ENCODE measurements at places on chromosomes 12 and 14.

DNA sequence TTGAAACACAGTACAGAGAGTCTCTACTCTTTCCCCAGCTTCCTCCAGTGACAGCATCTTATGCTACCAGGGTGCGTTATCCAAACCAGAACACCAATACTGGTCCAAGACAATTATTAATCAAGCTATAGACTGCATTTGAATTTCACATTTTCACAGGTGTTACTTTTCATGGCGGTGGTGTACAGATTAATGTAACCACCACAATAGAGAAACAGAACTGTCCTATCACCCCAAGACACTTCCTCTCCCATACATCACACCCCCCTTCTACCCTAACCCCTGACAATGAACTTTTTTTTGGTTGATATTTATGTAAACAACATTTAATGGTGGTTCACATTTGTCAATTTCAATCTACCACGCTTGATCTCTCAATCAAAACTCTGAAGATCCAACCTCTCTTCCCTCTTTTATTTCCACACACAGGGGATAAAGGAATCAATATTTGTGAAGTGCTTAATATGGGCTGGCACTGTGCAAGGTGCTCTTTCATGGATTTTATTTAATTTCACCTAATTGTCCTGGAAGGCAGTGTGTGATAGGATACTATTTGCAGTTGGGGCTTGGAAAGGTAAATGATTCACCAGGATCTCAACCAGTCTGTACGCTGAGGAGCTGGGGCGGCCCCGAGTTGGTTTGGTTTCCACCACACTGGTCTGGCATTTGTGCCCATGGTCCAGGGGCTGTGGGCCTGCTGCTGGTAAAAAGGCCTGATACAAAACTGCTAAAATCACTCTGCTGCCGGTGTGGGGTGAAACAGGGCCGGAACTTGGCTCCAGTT lies 54.6 kb upstream of the DICER1 start:
- DNase-seq: no peak

DNA sequence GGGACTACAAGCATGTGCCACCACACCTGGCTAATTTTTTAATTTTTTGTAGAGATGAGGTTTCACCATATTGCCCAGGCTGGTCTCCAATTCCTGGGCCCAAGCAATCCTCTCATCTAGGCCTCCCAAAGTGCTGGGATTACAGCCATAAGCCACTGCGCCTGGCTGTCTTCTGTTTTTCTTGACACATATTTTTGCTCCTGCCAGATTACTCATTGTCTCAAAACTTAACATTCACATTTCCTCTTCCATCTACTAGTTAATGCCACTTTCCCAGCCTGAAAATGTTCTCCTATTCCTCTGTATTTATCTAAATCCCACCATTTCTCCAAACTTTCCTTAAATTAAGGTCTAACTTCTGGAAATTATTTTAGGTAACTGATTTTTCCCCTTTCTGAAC lies 36.2 kb upstream of the KCNH3 start:
- no peak for DNase-seq

GRCh38 chr14:105273062-105273461 lies 24.7 kb downstream of the BTBD6 start:
- no peak for DNase-seq

GRCh38 chr12:132244724-132245295 lies 84.6 kb downstream of the GALNT9 start:
- DNase-seq: no peak

- no peak for DNase-seq
Observed at GRCh38 chr12:121505513-121505912, 75.3 kb downstream of the KDM2B start.

- no peak for DNase-seq
Observed at GRCh38 chr12:31906557-31907301, 52.5 kb upstream of the RESF1 start.

Data from D721Med (cell line).